ENCODE measurements at places on chromosomes 2 and 18.

- no peak for DNase-seq
These were observed 17.1 kb downstream of the PKP4 start for GRCh38 chr2:158473719-158474392.

- peak; percentile 28 for DNase-seq
These were observed 194.5 kb downstream of the DNER start for GRCh38 chr2:229519655-229520430.

GRCh38 chr18:67134911-67135310, 381.6 kb downstream of the DSEL start:
- DNase-seq = no peak

- DNase-seq = no peak
These were observed 204.3 kb upstream of the ZC3H15 start for GRCh38 chr2:186281726-186282125.

GRCh38 chr2:125983364-125983763, 672.6 kb upstream of the GYPC start:
- DNase-seq = no peak

DNA sequence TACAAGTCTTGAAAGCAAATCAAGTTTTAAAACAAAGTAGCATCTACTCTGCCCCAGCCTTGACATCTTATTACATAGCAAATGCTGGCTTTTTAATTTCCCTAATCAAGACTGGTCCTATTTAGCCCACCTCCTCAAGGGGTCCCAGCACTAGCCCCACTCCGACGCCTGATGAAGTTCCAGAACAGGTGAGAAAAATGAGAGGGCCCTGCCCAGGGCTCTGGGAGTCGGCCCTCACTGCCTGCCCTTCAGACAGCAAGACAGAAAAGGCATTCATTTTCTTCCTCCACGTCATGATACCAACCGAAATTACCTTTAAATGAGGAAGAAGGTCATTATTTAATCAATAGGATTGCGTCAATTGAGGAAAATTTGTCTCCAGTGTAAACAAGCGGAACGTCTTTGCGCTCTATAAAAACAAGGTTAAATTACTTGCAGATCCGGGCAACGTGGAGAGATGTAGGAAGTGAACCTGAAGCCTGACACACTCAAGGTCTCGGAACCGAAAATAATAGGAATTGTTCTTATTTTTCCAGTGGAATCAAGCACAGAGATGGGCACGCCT, 170.6 kb upstream of the PKDCC start:
- no peak for DNase-seq

DNA sequence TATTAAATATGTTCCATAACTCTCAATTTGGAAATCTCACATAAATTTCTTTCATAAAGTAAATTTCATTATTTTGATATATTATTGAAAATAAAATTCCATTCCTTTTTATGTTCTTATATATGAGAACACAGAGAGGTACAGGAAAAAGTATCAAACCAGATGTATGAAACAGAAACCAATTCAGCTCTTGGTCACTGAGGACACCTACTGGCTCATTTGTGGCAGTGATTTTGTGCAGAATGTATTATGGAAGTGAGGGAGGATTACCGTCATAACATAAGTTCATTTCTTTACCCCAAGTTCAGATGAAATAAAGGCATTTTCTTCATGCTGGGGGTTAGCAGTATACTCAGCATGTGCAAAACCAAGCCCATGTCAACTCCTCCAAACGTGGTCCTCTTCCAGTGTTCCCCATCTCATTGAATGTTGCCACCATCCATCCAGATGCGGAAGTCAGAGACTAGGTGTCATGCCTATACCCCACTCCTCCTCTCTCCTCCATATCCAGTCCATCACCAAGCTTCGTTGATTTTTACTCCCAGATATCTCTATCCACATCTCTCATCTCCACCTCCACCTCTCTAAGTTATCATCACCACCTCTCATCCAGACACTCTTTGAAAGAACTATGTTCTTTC, 41.7 kb upstream of the MALL start:
- peak; percentile 51 for DNase-seq

GRCh38 chr2:157874997-157875640, 1.0 kb downstream of the ACVR1 start:
- DNase-seq = peak; percentile 68

GRCh38 chr2:186575302-186575701, 14.6 kb upstream of the ITGAV start:
- DNase-seq = peak; percentile 93

- DNase-seq = no peak
These were observed 71.4 kb downstream of the RAPGEF4 start for GRCh38 chr2:172806996-172807395.

DNA sequence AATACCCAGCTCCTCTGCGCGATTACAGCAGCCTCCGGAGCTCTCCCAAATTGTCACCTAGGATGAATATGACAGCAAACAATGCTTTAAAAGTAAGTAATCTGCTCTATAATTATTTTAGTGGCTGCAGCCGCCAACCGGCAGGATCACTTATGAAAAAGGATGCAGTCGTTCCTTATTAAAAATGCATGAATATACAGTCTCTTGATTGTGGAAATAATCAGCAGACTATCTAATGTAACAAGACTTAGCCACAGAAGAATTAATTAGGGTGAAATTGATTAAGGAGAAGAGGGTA, 71.8 kb upstream of the STPG4 start:
- no peak for DNase-seq

DNA sequence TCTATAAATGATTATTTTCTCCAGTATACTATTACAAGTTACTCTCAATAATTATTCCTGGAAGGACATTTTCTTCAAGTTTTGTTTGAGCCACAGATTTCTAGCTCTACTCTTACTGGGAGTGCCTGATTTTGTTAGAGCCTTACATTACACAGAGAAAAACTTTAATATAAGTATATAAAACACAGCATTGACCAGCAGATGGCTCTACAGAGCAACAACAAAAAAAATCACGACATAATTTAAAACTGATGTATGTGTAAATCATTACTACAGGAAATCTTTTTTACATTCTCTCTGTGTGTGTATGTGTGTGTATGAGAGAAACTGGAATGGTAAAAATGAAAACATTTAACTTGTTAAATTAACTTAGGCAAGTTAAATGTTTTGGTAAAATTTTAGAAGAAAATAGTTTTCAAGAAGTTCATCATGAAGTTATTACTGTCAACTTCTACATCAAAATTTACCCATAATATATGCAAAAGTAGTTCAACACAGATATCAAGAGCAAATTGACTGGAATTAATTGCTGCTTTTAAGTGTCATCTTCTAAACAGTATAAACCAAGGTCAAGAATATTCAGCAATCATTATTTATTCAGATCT, 103.3 kb downstream of the MDH1 start:
- peak; percentile 62 for DNase-seq

DNA sequence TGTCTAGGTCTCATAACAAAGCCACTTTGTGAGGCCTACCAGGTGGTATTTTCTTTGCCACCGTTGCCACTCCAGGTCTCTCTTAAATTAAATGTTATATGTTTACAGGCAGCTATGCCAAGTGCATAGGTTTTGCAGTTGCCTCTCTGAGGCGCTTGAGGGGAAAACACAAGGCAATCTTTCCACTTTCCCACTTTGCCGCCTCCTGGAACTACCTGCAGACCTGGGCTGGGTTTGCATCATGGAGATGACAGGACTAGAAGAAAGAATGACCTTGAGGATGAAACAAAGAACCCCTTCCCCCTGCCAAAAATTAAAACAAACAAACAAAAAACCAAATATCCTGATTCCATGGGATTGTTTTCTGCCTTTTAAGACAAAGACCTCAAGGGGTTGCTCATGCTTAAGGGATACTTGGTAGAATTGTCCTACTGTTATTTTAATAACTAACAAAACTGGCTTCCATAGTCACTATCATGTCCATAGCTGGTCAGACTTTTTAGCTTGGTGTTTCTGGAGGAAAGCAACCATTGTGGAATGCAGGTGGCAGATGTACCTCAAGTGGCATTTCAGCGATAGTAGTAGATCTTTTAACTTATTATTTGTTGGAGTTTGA, 159.9 kb downstream of the PRPF40A start:
- peak; percentile 8 for DNase-seq

DNA sequence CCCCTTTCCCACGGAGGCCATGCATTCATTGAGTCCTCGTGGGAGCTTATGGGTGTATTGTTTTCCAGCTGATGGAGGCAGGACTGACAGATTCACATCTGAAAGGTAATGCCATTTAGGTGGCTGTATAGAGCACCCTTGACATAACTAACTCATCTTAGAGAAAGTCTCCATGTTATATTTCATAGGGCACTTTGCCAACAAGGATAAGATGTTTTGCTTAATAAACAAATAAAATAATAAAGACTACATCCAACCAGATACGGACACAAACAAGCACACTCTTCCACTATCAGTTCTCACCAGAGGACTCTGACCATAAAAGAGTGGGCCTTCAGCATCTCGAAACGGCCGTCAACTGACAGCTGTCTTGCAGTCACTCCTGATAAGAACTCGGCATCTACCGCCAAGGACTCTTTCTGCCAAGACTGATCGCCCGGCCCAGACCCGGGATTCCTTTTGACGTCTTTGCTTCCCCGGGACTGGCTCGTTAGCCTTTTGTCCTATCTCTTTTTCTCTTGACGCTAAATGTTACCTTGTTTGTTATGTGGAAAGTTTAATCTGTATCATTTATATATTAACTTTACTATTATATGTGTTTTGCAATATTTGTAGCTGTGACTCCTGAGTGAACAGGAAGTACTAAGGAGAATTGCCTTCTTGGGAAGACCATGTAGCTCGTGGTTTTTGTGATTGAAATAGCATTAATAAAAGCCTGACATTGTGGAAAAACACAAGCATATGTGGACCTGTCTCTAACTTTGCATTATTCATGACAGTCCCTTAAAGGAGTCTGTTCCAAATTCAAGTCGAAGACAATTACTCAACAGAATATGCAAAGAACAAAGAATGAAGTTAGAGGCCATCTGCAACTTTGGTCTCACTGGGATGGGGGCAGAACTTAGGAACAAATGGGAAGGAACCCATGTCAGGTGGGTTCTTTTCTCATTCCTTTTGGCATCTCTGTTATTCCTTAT, 195.1 kb downstream of the LPIN1 start:
- DNase-seq = peak; percentile 96

GRCh38 chr2:145674705-145675104, 1154.8 kb upstream of the ZEB2 start:
- DNase-seq = no peak

- DNase-seq = no peak
These were observed 116.2 kb upstream of the STPG4 start for GRCh38 chr2:47271054-47272000.

- no peak for DNase-seq
These were observed 2.6 kb downstream of the SLC14A1 start for GRCh38 chr18:45726603-45727002.

- DNase-seq = peak; percentile 39
These were observed 233.4 kb upstream of the CNTNAP5 start for GRCh38 chr2:123791684-123792083.

DNA sequence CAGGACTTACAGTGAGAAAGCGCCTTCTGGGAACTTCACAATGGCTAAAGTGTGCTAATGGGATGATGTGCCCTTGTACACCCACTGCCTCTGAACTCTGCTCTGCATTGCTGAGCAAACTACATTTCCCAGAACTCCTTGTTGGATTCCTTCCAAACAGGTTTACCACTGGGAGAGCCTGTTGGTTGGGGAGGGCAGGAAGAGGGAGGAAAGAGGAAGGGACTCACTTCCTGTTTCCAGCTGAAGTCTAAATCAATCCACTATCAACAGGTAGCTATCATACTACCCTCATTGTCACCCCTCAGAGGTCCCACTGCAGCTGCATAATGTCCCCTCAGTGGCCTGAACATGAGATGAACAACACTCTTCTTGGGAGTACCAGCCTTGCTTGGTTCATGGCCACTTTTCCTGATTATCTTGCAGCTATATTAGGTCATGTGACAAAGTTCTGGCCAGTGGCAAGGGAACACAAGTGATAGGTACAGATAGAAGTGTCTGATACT, 109.7 kb downstream of the MSH2 start:
- DNase-seq = peak; percentile 91

GRCh38 chr2:76450024-76450475, 739.3 kb upstream of the GCFC2 start:
- peak; percentile 16 for DNase-seq

DNA sequence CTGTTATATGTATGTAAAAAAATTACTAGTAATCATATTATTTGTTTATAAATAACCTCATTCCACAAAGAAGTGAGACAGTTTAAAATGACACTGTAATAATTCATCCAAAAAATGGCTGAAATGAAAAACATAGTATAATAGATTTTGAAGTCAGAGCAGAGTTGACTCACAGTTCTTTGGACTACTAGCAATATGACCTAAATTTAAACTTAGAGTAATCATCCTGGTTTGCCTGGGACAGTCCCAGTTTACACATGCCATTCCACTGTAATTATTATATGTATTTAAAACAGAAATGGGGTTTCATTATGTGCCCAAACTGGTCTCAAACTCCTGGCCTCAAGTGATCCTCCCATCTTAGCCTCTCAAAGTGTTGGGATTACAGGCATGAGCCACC, 48.3 kb downstream of the CCDC88A start:
- DNase-seq = no peak

DNA sequence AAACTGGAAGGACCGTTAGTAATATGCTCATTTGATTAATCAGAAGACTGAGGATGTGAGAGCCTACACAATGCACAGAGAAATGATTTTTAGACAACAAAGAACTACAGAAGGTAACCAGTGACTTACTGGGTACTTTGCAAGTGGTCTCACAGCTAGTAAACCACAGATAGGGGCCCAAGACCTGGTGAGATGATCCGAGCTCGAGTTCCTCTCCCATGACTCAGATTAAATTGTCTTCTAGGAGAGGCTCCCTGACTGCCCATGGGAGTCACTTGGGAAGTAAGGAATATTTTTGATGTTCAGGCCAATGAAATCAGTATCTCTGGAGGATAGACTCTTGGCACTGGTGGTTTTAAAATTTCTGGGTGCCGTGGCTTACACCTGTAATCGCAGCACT, 220.2 kb downstream of the CLIP4 start:
- DNase-seq = no peak

- no peak for DNase-seq
These were observed 10.4 kb downstream of the CIB4 start for GRCh38 chr2:26630669-26631360.

- no peak for DNase-seq
These were observed 68.7 kb upstream of the ACSL3 start for GRCh38 chr2:222792001-222792611.

Data from OCI-M1 (cell line).